Hematopoietic multipotent progenitor cell treated with erythropoietin and hydrocortisone succinate and interleukin-3 and kit ligand, for 4 days (in vitro differentiated cells): ENCODE measurements at places on chromosomes 5 and 9.

GRCh38 chr9:1550636-1551035 lies 464.5 kb upstream of the SMARCA2 start:
- DNase-seq: no peak

DNA sequence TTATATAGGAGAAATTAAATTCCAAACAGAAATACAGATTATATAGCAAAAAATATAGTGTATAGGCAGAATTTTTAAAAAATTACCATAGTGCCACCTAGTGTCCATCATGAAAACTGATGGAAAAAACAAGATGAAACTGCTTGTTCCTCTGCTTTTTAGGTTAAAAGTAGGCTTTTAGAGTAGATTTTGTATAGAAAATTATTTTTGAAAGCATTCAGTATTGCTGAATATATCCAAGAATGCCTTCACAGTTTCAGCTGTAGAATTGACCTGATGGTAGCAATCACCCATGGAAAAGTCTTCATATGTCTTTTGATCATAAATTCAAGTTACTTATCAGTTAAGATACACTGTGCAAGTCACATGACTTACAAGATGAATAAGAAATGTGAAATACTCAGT lies 19.7 kb downstream of the RIOK2 start:
- DNase-seq: peak; percentile 56

GRCh38 chr9:125889112-125889475 lies 141.9 kb downstream of the PBX3 start:
- DNase-seq: peak; percentile 61

GRCh38 chr5:175696139-175696854 lies 38.4 kb downstream of the HRH2 start:
- DNase-seq: peak; percentile 94

DNA sequence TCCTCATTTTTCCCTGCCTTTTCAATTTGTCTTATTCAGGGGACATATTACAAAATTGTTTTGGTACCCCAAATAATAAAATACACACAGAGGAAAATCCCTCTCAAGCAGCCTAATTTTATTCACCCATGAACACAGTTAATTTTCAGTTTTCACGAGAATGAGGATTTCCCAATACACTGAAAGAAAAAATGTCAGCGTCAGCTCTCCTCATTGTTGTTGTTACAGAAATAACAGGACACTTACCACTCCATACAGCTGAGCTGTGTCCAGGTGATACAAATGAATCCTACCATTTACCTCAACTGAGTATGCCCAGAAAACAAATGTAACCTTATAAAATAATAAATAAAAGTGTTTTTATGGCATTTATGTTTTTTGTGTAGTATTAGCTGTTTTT lies 144.6 kb upstream of the PCA3 start:
- no peak for DNase-seq

DNA sequence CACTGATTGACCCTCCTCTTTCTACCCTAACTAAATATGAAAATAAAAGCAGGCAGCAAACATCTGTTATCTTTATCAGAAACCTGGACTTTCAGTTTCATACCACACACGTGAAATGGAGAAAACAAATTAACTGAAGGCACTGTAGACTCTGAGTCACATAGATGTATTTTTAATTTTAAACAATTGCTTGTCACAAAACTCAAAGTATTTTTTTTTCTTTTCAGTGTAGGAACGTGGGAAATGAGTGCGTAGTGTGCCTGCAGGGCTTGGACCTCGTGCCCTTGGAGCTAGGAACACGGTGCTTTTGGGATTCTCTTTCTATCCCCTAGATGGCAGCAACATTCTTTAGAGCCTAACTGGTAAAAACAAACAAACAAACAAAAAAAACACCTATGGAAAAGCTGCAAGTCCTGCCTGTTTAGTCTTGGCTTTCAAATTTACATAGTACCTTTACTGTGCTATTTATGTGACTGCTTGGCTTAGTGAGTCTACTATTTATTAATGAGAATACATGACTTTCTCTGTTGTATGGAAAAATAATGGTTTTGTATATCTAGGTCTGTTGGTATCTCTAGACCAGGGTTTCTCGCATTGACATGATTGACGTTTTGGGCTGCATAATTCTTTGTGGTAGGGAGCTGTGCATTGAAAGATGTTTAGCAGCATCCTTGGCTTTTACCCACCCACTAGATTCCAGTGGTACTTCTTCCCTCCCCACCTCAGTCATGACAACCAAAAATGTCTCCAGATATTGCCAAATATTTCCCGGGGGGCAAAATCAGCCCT lies 16.8 kb upstream of the ACTBL2 start:
- DNase-seq: peak; percentile 76

- no peak for DNase-seq
Measured at GRCh38 chr5:76782444-76782843, 36.4 kb upstream of the F2RL1 start.

- DNase-seq: no peak
Measured at GRCh38 chr5:82713811-82714210, 363.4 kb downstream of the TMEM167A start.

- peak; percentile 81 for DNase-seq
Measured at GRCh38 chr9:6106711-6107339, 91.4 kb upstream of the RANBP6 start.

- DNase-seq: peak; percentile 44
Measured at GRCh38 chr9:134325096-134325812, 1.0 kb upstream of the RXRA start.

- peak; percentile 53 for DNase-seq
Measured at GRCh38 chr9:97280755-97281330, 26.6 kb upstream of the CCDC180 start.
